ENCODE measurements at places on chromosomes 2 and 18.

- no peak for DNase-seq
Observed at GRCh38 chr2:232532419-232532818, 6.5 kb downstream of the CHRND start.

- DNase-seq, result no peak
Observed at GRCh38 chr2:182920631-182921056, 54.2 kb upstream of the FRZB start.

DNA sequence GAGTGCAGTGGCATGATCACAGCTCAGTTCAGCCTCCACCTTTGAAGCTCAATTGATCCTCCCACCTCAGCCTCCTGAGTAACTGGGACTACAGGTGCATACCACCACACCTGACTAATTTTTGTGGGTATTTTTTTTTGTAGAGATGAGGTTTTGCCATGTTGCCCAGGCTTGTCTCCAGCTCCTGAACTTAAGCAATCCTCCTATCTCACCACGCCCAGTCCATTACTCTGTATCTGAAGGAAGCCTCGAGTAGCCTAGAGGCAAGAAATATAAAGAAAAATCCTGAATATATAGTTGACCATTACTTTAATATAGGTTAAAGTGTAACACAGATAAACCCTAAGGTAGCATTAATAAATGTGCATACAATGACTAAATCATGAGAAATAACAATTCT, 686.8 kb upstream of the PIK3C3 start:
- DNase-seq, result no peak

- no peak for DNase-seq
Observed at GRCh38 chr2:239734436-239735005, 290.6 kb downstream of the NDUFA10 start.

- peak; percentile 55 for DNase-seq
Observed at GRCh38 chr18:59954755-59955156, 55.0 kb downstream of the PMAIP1 start.

DNA sequence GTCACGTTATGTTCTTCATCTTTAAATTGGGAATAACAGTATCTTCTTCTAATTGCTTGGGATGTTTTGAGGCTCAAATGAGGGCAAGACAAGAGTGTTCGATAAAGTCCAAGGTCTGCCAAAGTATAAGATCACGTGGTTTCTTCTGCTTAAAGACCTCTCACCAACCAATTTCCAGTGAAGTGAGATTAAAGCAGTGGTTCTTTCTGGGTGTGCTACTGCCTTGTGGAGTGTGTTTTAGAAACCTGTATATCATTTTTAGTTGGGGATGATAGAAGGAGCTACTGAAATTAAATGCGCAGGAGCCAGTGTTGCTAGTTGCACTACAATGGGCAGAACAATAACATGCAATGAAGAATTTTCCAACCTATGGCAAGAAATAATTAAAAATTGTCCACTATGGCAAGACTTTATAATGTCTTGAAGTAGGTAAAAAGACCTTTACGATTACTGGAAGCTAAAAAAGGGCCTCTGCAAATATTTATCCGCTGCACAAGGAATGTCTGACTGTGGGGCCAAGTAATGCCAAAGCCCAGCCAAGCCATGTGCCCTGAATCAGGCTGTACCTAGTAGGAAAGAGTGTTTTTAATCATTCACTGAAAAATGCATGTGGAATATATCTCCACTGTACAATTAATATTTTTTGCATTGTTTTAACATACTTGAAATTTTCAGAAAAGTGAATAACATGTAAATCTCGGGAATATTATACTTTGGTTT, 244.5 kb upstream of the REG3G start:
- no peak for DNase-seq

- DNase-seq, result no peak
Observed at GRCh38 chr18:69326094-69326493, 74.6 kb upstream of the DOK6 start.

DNA sequence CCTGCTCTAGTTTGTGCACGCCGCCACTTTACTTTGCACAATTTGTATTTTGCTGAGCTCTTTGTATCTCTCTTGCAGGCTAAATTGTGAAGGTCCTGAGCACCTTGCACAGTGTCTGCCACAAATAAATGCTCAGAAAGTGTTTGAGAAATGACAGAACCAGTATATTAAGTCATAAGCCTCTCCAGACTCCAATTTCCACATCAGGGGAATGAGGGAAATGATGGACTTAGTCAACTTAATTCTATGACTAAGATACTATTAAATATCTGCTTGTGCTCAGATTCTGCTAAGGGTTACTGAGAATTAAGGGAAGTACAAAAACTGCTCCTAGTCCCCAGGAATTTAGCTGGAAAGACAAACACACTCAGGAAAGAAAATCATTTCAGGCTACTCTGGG, 239.1 kb upstream of the SLC14A2 start:
- no peak for DNase-seq

DNA sequence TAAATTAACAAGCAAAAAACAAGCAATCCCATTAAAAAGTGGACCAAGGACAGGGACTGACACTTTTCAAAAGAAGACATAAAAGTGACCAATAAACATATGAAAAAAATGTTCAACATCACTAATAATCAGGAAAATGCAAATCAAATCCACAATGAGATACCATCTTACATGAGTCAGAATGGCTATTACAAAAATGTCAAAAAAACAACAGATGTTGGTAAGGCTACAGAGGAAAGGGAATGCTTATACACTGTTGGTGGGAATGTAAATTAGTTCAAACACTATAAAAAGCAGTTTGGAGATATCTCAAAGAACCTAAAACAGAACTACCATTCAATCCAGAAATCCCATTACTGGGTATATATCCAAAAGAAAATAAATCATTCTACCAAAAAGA, 78.2 kb downstream of the SUCLG1 start:
- DNase-seq, result no peak

- DNase-seq, result peak; percentile 76
Observed at GRCh38 chr2:8543383-8544170, 138.3 kb upstream of the ID2 start.

All from SW480 (cell line).